Iris pigment epithelial cell (primary cell): ENCODE measurements at places on chromosomes 6 and 20.

GRCh38 chr6:103062136-103062535 is 1668.6 kb downstream of the GRIK2 start:
- no peak for DNase-seq

DNA sequence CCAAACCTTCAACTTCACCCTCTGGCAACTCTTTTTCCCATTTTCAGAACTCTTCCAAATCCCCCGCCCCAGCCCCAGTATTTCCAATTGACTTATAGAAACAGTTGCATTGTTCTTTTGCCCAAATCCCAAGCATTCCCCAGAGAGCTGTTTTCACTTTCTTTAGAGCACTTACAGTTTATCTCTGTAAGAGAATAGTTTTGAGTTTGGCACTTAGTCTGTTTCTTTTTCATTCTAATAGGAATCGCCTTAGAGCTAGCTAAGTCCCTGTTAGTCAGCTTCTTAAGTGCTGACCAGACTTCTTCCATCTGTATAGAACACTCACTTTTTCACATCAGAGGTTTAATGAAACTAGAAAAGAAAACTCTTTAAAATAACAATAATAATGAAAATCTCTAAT is 374.2 kb upstream of the FLRT3 start:
- peak; percentile 18 for DNase-seq

DNA sequence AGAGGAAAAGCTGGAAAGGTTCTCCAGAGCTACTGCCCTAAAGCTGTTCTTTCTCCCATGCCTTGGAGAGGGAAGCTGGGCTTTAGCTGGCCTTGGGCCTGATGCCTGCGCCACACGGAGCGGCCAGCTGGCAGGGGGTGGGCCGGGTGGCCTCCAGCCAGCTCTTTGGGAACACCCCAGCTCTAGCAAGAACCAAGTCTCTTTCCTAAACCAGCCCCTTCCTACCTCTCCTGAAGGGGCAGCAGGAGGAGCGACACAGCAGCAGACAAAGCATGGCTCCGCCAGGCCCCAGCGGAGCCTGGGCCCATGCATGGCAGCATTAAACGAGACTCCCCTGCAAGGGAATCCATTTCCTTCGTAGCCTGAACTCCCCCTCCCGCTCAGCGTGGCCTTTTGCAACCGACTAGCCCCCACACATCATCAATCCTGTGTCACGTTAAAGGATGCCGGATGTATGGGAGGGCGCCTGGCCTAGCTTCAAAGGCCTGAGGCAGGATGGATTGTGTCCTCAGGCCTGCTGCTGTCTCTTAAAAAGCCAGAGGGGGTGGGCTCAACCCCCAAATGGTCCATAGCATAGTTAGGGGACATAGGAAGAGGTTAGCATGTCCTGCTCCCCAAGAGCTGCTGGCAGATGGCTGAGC is 14.0 kb downstream of the MRPS18A start:
- DNase-seq, result no peak

DNA sequence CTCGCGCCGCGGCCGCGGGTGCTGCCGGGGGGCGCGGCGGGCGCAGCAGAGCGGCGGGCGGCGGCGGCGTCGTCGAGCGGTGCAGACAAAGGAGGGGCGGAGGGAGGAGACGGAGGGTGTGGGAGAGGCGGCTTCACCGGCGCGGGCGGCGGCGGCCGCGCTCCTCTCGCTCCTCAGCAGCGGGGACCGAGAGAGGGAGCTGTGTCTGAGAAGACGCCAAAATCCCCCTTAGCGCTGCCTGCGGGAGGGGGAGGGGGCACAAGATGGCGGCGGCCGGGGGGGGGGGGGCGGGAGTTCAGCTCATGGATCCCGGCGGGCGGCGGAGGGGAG is 296 bp downstream of the ADNP start:
- no peak for DNase-seq

- DNase-seq, result peak; percentile 70
Observed at GRCh38 chr6:4316867-4317400, 181.6 kb upstream of the ECI2 start.

DNA sequence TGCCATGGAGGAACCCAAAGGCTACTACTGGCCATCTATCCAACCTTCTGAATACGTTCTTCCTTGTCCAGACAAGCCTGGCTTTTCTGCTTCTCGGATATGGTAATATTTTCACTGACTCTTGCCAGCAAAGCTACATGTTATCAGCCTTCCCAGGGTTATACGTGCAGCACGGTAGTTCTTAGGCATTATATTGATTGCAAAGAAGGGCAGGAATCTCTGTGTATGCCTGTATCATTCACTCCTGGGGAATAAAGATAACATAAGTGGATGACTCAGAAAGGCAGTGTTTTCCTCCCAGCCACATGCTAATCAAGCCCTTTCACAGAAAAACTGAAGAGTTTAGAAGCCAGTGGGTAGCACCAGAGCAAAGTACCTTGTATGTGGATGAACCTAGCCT is 98.7 kb downstream of the ADGRG6 start:
- DNase-seq, result peak; percentile 72

GRCh38 chr6:37236921-37237320 is 20.7 kb upstream of the TBC1D22B start:
- peak; percentile 57 for DNase-seq

DNA sequence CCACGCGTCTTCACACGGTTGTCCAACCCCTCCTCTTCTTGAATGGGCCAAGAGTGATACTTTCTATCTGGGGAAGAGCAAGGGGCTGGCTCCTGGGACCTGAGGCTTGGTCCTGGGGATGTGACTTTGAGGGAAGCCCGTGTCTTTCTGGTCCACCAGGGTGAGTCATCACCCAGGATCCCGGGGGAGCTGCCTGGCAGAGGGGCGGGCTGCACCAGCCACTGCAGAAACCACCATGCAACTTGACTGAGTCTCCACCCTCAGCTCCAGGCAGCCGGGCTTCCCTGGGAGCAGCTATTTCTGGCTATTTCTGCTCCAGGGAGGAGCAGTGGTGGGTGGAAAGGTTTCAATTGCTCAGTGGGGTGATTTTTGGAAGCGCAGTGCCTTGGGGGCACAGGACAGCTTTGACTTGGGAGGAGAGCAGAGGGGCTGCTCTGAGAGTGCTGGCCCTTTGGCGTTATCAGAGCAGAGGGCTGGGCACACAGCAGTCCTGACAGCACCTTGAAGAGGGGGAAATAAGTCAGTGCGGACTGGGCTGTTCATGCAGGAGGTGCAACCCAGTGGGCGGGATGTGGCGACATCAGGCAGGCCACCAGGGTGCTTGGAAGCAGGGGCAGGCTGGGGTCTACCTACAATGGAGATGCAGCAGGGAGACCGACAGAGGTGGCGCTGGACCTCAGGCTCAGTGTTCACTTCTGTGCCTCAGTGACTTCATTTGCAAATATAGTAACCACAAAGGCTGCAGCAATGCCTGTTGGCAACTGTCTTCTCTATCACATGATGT is 45.1 kb upstream of the FAM83D start:
- no peak for DNase-seq

- DNase-seq, result no peak
Observed at GRCh38 chr20:20373091-20373571, 5.2 kb downstream of the INSM1 start.

DNA sequence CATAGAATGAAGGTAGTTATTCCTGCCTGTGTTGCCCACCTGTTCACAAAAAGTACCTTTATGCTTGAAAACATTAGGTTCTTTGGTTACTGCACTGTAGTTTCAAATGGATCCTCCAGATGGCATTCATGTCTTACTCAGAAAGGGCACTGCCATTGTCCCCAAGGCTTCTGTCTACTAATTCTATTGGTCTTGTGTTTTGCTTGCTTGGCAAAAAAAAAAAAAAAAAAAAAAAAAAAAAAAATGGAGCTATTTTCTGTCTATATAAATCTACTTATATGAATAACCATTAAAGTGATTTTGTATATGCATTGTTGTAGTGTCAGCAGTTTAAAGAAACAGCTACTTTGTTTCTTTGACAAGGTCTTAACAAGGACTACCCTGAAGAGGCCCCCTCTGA is 12.7 kb upstream of the EFHC1 start:
- peak; percentile 28 for DNase-seq

DNA sequence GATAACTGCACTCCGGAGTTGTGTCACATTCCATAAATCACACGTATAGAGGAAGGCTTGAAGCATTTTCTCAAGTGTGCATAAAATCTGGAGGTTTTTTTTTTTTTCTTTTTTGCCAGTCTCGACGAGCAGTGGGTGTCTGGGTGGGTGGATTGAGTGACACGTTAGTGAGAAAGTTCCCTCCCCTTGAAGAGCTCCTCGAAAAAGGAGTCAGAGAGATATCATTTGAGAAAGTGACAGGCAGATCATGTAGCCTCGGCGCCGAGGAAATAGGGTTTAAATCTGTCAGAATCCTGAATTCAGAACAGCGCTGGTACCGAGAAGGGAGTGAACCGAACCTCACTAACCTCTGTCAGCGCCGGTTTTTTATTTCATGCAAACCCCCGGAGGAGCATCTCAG is 269.5 kb upstream of the ARID1B start:
- no peak for DNase-seq

GRCh38 chr6:51949526-51949925 is 137.9 kb downstream of the PKHD1 start:
- DNase-seq, result no peak

DNA sequence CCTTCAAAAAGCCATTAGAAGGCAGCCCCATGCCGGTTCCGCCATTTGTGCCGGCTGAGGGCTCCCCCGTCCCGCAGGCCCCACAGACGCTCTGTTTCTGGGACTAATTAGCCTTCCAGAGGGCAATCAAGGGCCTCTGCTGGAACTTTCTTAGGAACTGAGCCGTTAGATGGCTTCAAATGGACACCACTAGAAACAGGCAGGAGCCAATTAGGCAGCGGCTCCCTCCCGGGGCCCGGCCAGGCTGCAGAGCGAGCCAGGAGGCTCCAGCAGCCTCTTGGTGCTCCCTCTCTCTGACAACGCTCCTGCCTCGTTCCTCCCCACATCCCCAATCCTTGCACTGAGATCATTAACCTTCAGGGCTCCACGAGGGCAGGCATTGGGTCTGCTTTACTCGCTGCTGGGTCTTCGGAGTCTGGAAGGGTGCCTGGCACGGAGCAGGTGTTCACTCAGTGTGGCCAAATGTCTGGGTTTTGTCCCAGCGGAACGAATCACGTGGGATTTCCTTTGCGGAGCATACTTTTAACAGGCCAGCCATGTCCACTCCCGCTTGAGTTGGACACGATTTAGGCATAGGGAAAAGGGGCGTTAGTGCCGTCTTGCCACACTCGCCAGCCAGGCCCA is 98.3 kb downstream of the TMEM242 start:
- no peak for DNase-seq

DNA sequence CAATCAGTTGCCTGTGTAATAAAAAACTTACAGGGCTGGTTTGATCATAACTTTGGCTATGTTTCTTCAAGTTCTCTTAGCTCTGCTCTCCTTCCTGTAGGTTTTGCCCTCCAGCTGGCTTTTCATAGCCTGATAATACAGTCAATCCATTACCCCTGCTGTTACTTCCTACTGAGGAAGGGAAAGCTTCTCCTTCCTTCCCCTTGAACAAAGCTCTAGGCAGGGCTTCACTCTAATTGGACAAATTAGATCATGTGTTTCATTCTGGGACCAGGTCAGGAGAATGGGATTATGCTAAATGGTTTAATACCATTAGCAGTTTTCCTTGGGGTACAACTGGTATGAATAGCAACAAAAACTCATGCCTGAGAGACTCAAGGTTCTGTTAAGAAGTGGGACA is 106.8 kb upstream of the MCHR2 start:
- no peak for DNase-seq

DNA sequence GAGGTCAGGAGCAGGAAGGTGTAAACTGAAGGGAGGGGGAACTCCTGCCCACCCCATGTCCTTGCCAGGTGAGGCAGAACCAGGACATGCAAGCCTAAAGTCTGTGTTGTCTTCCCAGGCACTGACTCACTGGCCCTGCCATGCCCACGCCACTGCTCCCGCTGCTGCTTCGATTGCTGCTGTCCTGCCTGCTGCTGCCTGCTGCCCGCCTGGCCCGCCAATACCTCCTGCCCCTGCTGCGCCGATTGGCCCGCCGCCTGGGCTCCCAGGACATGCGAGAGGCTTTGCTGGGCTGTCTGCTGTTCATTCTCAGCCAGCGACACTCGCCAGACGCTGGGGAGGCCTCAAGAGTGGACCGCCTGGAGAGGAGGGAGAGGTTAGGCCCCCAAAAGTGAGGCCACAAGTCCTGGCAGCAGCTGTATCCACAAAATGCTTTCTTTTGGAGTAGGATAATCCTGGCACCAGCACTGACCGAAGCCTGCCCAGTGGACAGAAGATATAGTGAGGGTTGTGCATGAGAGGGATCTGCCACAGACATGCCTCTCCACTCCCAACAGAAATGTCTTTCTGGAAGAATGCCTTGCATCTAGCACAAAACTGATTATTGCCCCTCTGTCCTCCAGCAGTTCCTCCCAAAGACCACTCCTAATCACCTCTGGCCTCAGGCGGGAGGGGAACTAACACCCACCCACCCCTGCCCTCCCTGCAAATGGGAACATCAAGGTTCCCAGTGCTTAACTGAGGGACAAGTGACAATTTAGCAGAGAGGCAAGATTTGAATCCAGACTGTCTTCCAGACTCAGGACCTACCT is 812 bp downstream of the MYMX start:
- DNase-seq, result no peak

GRCh38 chr20:55919319-55919718 is 86.0 kb downstream of the CBLN4 start:
- no peak for DNase-seq

DNA sequence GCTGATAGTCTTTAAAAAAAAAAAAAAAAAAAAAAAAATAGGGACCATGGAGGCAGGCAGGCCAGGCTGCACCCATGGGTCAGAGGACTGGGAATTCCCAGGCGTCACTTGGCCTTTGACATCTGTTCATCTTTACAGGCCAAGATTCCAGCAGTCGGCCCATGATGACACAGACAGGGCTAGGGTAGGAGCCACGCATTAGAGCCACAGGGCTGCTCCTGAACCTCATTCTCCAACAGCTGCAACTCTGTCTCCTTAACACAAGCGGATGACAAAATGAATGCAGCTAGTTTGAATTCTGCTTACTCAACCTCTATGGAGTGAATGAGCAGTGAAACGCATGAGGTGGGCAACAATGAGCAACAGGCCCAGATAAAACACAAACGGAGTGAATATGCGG is 126.4 kb downstream of the LY86 start:
- DNase-seq, result no peak

DNA sequence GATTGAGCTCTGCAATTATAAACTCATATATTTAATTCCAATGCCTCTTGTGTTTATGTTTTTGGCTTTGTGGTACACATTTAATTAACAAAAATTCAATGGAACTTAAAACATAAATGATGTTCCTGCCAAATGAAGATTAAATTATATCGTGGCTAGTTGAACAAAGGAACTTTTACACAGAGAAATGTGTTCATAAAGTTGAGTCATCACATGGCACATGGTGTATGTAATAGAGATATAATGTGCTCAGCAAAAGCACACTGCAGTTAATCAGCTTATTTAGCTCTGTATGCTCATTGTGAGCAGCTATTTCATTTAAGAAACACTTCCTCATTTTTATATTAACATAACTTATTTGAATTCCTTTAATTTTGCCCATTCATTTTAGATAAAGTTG is 1295.6 kb upstream of the CITED2 start:
- DNase-seq, result peak; percentile 61

GRCh38 chr6:19983374-19983773 is 146.2 kb downstream of the ID4 start:
- no peak for DNase-seq
